Karpas-422 (cell line): ENCODE measurements at places on chromosomes 4 and X. TPM values are rescaled to one million over a fixed set of nuclear protein-coding genes. Genes with fewer than 3 reads are reported as not detected.

The EOLA1 gene
- total RNA-seq: 11.6 and 12.5 TPM in 2 replicates

The UGT8 gene
- not detected in 2 replicates for total RNA-seq

The VEGFC gene
- total RNA-seq: not detected in 2 replicates

The TAF7L gene
- not detected in 2 replicates for total RNA-seq

The ANXA10 gene
- total RNA-seq: not detected in 2 replicates

DNA sequence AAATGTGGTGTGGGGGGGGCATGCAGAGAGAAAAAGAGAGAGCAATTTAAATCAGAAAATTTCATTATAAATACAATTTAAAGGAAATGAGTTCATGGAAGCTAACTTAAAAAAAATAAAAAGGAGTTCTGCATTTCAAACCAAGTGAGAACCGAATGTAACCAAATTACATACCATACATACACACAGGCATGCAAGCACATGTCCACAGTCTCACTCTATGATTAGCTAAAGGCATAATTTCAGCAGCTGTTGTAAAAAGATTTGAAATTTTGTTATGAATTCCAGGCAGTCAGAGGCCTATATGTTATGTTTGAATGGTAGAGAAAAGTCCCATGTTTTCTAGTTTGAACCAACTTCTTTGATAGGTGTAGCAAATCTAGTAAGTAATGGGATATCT lies 611.6 kb upstream of the ADGRL3 start:
- H3K27me3 ChIP-seq: no peaks in the 10 kb centered on the region
- no peak overlapping the region for H3K4me3 ChIP-seq
- H3K27ac ChIP-seq: no peak overlapping the region
- no peaks in the 10 kb centered on the region for H3K36me3 ChIP-seq
- no peak for DNase-seq

DNA sequence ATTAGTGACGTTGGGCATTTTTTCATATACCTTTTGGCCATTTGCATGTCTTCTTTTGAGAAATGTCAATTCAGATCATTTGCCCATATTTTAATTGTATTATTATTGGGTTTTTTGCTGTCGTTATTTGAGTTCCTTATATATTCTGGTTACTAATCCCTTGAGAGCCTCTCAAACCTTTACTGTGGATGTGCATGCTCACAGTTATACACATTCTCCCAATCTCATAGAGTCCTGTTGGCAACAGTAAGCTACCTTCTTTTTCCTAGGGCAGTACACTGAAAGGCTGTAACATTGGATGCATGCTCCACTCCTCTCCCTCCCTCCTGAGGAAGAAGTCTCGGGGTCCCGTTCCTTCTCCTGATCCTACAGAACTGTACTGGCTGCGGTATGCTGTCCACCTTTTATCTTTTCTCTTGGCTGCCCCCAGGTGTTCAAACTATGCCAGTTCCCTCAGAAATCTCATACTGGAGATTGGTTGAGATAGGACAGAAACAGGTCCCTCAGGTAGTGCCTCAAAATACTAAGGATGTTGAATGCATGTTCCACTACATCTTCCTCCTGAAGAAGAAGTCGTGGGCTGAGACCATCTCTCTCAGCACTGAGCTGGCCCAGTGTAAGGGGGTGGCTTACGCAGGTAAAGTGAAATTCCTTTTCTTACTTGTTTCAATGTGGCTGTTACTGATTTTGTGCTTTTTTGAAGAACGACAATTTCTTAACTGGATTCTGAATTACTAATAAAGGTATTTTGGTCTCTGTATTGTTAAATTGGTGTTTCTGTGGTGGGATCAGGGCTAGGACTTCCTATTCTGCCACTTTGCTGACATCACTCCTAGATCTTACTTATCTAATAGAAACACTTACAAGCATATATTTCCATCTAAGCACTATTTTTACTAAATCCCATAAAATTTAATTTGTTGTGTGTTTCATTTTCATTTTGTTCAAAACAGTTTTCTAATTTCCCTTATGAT lies 145.4 kb upstream of the HUWE1 start:
- no peaks in the 10 kb centered on the region for H3K27me3 ChIP-seq
- H3K4me3 ChIP-seq: no peak overlapping the region
- H3K36me3 ChIP-seq: no peaks in the 10 kb centered on the region
- no peak overlapping the region for H3K27ac ChIP-seq
- peak; percentile 73 for DNase-seq

DNA sequence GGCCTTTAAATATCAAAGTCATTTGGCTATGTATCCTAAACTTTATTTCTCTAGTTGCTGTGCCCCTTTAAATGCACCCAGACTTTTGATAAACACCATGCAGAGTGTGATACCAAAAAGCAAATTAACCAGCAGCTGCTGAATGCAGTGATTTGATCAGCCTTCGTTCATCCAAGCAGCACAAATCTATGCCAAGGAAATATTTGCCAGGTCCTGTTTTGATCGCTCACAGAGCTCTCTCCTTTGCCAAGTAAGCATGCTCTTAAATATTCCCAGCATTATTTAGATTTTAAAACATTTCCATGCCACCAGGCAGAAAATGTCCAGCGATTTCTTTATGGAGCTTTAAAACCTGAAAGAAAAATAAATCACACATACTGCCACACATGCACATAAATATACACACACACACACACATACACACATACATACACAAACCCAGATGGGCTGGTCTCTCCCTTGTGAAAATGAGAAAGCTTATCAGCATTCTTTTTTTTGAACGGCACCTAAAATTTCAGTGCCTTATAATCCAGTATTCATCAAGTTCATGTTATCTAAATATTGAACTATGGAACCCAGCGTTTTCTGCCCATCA lies 35.7 kb downstream of the BTC start:
- 0 out of 2 replicates have a peak, but pooled peaks cover 3% of the 10 kb centered on the region for H3K27me3 ChIP-seq
- no peak overlapping the region for H3K27ac ChIP-seq
- DNase-seq: no peak
- H3K4me3 ChIP-seq: no peak overlapping the region
- peaks cover 7% of the 10 kb centered on the region for H3K4me1 ChIP-seq

- no peaks in the 10 kb centered on the region for H3K4me1 ChIP-seq
- no peaks in the 10 kb centered on the region for H3K27me3 ChIP-seq
- DNase-seq: no peak
- no peaks in the 10 kb centered on the region for H3K36me3 ChIP-seq
- no peak overlapping the region for H3K27ac ChIP-seq
- no peak overlapping the region for H3K4me3 ChIP-seq
Measured at GRCh38 chr4:20323991-20324390, 72.3 kb downstream of the SLIT2 start.

DNA sequence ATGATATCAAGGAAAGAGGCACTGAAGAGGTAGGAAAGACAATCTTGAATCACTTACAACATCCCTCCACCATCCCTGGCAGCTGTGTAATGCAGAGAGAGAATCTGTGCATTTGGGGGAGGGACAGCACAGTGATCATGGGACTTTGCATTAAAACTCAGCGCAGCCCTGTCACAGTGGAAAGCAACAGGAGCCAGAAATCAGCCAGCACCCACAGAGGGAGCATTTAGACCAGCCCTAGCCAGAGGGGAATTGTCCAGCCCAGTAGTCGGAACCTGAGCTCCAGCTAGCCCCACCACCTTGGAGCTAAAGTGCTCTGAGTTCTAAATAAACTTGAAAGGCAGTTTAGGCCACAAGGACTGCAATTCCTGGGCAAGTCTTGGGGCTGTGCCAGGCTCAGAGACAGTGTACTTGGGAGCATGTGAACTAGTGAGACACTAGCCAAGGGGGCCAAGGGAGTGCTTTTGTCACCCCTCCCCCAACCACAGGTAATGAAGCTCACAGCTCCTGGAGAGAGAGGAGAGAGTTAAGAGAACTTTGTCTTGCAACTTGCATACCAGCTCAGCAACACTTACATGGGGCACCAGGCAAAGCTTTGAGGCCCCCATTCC lies 83.9 kb upstream of the FAM241A start:
- DNase-seq: no peak
- no peak overlapping the region for H3K27ac ChIP-seq
- no peak overlapping the region for H3K4me3 ChIP-seq
- no peaks in the 10 kb centered on the region for H3K4me1 ChIP-seq
- H3K27me3 ChIP-seq: peaks cover 4% of the 10 kb centered on the region; the same call in 1 of the 2 replicates
- H3K36me3 ChIP-seq: no peaks in the 10 kb centered on the region

DNA sequence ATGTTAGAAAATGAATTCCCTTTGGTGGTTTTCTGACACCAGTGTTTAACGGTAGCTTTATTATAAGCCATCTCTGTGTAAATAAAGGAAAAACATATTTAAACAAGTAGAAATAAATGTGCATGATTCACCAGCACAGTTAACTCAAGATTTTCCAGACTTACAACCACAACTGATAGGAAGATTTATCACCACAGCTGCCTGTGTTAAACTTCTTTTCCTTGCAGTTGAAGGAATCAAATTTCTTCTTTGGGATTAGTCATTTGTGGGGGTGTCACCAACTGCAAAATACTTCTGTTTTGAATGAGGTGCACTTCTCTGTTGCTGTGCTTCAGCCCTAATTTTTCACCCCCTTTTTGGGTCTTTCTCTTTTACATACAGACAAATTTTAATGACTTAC lies 128.1 kb upstream of the STK26 start:
- no peak overlapping the region for H3K4me3 ChIP-seq
- no peaks in the 10 kb centered on the region for H3K36me3 ChIP-seq
- H3K4me1 ChIP-seq: no peaks in the 10 kb centered on the region
- H3K27ac ChIP-seq: no peak overlapping the region

- H3K27me3 ChIP-seq: no peaks in the 10 kb centered on the region
- no peak overlapping the region for H3K27ac ChIP-seq
- no peaks in the 10 kb centered on the region for H3K4me1 ChIP-seq
- DNase-seq: no peak
Measured at GRCh38 chrX:15751155-15751819, 13.2 kb downstream of the CA5B start.

DNA sequence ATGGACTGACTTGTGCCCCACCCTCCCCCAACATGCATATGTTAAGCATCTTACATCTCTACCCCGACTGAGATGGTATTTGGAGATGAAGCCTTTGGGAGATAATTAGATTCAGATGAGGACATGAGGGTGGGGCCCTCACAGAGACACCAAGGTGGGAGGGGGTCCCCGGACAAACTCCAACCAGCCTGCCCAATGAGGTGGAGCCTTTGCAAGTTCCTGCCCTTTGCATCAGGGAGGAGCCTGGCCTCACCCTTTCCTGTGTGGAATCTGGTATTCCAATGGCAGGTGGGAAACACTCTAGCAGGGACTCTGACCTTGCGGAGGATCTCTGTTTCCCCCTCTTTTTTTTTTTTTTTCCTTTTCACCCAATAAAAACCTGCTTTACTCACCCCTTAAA lies 589.9 kb upstream of the BOD1L1 start:
- H3K27ac ChIP-seq: no peak overlapping the region
- H3K4me3 ChIP-seq: no peak overlapping the region
- H3K27me3 ChIP-seq: no peaks in the 10 kb centered on the region

DNA sequence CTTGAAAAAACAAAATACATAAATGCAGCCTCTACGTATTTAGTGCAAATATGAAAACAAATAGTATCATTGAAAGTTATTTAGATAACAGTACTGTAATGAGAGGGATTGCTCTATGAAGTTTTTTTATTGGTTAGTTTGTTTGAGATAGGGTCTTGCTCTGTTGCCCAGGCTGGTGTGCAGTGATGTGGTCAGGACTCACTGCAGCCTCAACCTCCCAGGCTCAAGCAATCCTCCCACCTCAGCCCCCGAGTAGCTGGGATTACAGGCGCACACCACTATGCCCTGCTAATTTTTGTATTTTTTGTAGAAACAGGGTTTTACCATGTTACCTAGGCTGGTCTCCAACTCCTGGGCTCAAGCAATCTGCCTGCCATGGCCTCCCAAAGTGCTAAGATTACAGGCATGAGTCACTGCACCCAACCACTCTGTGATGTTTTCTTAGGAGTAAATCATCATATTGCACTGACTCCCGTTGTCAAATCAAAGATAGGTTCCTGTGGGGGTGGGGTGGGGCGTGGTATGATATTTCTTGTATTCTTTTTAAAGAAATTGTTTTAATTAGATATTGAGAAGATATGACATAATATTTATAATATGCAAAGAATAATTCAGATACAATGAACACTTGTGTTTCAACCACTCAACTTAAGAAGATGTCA lies 75.8 kb downstream of the ATG4A start:
- no peaks in the 10 kb centered on the region for H3K4me1 ChIP-seq
- H3K36me3 ChIP-seq: no peaks in the 10 kb centered on the region
- no peaks in the 10 kb centered on the region for H3K27me3 ChIP-seq

DNA sequence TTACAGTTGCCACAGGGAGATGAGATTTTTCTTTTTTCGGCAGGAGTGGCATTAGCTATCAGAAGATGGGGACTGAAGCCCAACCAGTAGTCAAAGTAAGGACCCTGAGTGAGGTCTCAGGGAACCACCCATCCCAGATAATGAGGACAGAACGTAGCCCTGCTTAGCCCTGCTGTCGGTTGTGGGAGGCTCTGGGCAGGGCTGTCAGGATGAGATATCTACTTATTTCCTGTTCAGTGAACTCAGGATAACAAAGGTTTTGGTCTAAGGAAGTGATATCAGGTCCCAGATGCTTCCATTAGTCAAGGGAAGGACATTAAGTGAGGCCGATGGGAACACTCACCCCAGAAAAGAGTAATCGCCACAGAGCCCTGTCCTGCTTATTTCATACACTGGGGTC lies 2.3 kb downstream of the MAGEB16 start:
- H3K4me1 ChIP-seq: no peaks in the 10 kb centered on the region
- H3K27me3 ChIP-seq: no peaks in the 10 kb centered on the region
- no peaks in the 10 kb centered on the region for H3K36me3 ChIP-seq
- no peak for DNase-seq

DNA sequence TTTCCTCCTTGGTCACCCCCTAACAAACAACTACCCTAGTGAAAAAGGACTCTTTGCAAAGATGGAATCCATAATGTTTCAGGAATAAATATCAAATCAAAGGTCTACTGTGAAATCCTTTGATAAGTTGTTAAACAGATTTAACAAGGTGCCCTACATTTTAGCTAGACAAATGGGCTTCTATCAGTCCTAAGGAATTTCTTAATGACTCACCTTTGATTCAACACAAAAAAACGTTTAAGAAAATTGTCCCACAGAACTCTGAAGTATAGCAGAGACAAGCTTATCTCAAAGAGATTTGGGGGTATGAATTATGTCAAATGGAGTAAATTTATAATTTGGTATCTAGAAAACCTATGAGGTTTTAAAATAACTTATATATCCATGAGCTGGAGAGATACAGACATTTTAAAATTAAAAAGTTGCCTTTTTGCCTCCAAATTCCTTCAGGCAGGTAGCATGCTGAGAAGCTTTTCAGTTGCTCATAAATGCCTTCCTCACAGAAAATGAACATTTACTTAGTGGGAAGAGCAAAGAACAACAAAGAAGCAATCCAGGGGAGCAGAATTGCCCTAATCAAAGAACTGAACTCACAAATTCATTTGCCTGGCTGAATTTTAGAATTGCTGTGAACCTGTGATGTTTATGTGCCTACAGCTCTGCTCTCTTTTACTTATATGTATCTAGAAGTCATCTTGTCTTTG lies 649.3 kb downstream of the STPG2 start:
- H3K27me3 ChIP-seq: no peaks in the 10 kb centered on the region
- no peak for DNase-seq
- no peak overlapping the region for H3K27ac ChIP-seq
- no peaks in the 10 kb centered on the region for H3K36me3 ChIP-seq
- H3K4me3 ChIP-seq: no peak overlapping the region
- no peaks in the 10 kb centered on the region for H3K4me1 ChIP-seq

DNA sequence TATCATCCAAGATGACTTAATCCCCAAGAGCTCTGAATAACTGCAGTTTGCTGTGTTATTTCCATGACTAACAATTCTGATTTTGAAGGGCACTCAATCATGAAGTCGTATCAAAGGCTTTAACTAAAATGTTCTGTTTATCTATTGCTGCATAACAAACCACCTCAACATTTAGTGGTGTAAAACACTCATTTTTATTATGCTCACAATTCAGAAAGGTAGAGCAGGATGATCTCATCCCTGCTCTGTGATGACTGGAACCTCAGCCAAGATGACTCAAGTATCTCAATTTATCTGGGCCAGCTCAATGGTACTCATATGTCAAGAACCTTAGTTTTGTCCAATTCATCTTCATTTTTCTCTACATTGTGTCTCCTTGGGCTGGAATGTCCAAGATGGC lies 451.1 kb downstream of the PPARGC1A start:
- H3K4me3 ChIP-seq: no peak overlapping the region
- H3K27ac ChIP-seq: no peak overlapping the region
- no peaks in the 10 kb centered on the region for H3K4me1 ChIP-seq
